ENCODE measurements at places on chromosomes 16 and 17.

DNA sequence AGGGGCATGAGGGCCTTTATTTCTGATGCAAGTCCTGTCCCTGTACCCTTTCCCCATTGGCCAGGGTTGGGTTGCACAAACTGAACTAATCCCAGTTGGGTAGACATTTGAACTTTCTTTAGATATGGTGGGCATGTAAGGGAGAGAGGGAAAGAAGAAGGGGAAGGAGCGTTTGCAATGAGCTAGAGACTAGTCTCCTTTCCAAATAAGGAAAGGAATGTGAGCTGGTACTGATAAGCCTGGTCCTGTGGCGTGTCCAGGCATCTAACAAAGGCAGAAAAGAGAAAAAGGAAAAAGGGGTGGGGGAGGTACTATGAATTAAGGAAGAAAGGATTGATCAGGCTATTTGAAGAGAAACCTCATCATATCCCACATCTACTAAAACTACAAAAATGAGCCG is 20.3 kb downstream of the CHMP6 start:
- no peak for DNase-seq

DNA sequence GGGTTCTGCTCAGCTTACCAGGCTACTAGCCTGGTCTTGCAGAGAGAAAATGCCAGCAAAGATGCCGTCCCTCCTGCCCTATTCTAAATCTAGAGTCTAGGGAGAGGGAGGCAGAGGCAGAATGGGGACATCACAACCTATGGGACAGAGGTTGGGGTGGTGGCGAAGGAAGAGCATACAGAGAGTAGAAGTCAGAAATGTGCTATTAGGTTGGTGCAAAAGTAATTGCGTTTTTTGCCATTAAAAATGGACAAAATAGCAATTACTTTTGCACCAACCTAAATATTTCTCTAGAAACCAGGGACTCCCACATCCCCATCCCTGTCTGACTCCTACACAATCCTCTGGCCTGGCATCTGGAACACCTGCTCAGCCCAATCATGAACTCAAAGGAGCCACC is 127.7 kb downstream of the GAS7 start:
- DNase-seq: no peak

DNA sequence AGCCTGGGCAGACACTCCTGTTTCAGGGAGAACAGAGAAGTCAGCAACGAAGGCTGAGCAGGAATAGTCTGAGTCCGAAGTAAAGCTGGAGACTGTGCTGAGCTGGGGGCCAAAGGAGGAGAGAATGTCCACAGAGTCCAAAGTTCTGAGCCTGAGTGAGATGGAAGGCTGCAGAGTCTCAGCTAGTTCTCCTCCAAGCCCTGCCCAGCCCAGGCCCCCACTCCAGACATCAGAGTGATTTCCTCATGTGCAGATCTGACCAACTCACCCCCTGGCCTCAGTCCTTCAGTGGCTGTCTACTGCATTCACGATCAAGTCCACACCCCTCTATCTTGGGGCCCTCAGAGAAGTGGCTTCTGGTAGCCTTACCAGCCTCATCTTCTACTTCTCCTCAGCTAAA is 21.6 kb downstream of the SLC13A5 start:
- DNase-seq: no peak

DNA sequence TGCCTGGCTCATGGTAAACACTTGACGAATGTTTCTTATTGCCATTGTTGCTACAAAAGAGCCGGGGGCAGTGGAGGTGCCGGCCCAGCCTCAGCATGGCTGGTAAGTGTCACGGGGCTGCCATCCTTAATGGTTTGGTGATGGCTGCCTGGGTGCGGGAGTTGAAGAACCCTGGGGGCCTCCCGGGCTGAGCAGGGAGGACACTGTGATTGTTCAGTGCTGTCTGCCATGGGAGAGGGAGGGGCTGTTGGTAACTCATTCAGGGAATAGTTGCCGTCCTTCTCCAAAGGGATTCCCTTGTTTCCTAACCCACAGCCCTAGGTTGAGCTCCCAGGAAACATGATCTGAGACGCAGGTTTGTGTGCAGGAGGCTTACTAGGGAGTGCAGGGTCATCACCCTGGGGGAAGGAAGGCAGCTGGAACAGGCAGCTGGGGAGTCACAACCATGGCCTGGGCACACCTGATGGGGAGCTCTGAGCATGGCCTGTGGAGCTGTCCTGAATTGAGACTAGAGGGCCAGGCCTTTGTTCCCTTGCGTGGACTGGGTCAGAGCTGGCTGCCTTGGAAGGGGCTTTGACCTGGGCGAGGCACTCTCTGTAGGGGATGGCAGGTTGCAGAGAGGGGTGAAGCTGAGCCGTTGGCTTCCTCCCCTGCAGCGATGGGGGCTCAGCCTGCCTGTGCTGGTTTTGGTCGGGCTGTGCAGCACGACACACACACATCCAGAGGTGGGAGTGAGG is 85.7 kb downstream of the PLCG2 start:
- DNase-seq: peak; percentile 13

- DNase-seq: no peak
These were observed 140.2 kb downstream of the TMEM132E start for GRCh38 chr17:34719569-34719968.

DNA sequence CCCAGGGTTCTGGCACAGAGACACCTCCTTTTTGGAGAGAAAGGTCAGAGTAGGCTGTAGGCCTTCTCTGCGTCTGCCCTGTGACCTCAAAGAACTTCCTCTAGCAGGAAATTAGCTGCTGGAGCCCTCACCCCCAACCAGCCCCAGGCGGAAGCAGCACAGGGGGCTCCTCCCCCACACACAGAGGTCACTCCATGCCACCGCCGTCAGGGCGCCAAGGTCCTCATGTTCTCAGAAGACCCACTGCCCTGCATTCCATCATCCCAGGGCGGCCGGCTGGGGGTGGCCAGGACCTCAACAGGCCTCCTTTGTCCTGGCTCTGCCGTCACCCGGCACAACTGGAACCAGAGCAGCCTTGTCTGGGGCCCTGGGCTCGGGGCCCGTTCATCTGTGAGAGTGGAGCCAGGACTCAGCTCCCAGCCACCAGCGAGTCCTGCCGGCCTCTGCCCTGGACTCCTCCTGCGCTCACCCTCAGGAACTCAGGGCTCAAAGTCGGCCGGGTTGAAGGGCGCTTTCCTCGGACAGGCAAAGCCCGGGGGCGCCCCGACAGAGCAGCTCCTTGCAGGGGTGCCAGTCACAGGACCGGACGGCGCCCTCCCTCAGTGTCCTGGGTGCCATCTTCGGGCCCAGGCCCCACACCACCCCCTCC is 1.2 kb downstream of the TMC6 start:
- DNase-seq: no peak

DNA sequence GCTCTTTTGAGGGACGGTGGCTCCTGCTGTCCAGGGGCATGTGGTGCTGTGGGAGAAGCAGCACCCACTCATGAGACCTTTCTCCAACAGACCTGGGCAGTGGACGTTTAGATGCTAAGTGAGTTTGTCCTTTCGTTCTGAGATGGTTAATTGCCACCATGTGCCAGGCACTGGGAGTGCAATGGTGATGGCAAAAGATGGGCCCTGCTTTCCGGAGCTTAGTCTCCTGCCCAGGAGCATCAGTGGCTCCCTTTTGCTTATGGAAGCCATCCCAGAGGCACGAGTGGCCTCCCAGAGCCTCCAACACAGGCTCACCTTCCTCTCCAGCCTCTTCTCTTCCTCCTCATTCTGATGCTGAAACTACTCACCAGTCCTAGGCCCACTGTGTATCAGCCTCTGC is 28.4 kb downstream of the CASKIN2 start:
- no peak for DNase-seq

- DNase-seq: no peak
These were observed 43.4 kb upstream of the SOX9 start for GRCh38 chr17:72077326-72077960.

DNA sequence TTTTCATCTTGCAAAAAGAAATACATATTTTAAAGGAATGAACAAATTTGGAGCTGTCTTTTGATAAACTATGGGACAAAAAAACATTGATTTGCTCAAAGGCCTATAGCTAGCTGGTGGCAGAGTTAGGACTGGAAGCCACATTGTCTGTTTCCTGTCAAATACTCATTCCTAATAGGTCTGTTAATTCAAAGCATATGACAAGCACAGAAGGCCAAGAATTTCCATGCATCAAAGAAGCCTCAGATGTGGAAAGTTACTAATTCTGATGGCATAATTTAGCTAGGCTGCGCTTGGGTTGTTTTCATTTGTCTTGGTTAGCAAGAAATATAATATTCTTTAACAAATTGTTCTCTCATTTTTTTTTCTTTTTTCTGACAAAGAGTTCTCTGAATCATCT is 98.0 kb downstream of the CDK5R1 start:
- DNase-seq: no peak

- peak; percentile 30 for DNase-seq
These were observed 128.5 kb downstream of the PARN start for GRCh38 chr16:14501331-14502255.

- DNase-seq: no peak
These were observed 8.0 kb downstream of the TBC1D24 start for GRCh38 chr16:2482708-2483534.

DNA sequence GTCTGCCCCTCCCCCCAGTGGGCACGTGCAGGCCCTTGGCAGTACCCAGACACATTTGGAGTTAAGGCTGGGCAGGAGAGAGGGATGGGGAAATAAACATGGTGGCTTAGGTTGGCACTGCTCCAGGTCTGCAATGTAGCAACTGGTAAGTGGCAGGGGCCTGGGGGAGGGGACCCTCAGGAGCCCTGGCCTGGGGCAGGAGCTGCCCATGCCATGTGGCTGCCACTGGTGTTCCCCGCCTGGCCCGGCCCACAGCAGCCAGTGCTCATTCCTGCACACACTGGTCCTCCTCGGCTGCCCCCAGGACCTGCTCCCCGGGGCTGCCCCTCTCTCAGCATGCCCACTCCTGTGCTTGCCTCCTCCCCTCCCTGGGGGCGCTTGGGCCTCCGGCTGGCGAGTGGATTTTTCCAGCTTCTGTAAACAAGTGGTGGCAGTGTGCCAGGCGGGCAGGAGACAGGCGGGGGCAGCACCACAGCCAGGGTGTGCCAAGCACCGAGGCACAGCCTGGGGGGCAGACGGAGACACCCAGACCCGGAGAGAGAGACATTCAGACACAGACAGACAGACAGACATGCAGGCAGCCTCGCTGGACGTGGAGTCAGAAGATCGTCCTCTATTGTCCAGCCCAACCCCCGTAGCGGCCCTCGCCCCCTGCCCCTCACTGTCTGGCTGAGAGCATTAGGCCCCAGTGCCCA is 9.4 kb downstream of the THRA start:
- DNase-seq: peak; percentile 72

GRCh38 chr17:73524941-73525679 is 119.1 kb downstream of the SDK2 start:
- no peak for DNase-seq

DNA sequence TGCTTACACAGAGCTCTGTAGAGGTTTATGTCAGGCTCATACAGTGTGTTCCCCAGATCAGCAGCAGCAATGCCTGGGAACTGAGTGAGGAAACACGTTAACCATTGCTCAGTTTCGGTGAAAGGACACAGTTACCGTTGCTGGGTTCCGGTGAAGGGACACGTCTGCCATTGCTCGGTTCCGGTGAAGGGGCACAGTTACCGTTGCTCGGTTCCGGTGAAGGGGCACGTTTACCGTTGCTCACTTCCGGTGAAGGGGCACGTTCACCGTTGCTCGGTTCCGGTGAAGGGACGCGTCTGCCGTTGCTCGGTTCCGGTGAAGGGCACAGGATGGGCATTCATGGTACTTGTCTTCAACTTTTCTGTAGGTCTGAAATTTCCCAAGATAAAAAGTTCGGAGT is 81.7 kb downstream of the MRM3 start:
- no peak for DNase-seq

- peak; percentile 58 for DNase-seq
These were observed 72.8 kb downstream of the SCNN1B start for GRCh38 chr16:23374721-23375510.

- no peak for DNase-seq
These were observed 245.9 kb downstream of the FTO start for GRCh38 chr16:53949715-53950410.

GRCh38 chr17:71232801-71233559 is 887.8 kb upstream of the SOX9 start:
- DNase-seq: no peak

DNA sequence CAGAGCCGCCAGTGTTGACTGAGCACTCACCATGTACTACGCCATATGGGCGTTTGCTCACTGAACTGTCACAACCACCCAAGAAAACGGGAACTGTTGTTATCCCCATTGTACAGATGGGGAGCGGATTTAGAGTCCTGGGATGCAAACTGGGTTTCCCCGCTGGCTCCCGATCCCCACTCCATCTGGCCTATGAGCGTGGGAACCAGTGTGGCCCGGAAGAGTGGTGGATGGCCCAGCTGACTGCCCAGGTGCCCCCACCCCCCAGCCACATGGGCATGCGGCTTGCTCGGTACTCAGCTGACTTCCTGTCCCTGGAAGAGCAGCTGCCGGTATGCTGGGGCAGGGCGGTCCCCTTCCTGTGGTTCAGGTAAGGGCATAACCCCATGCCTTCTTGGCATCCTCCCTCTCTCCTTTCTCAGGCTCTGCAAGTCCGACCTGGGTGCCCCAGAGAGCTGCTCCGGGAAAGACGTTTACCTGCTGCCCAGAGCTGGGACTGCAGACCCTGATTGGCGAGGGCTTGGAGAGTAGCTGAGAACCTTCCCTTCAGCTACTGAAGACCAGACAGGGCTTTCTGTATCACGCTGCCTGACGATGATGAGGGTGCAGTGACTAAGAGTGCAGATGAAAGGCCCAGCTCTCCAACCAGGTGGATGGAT is 16.2 kb downstream of the SOCS3 start:
- DNase-seq: no peak

- DNase-seq: no peak
These were observed 124.6 kb upstream of the TMEM97 start for GRCh38 chr17:28194382-28194781.

DNA sequence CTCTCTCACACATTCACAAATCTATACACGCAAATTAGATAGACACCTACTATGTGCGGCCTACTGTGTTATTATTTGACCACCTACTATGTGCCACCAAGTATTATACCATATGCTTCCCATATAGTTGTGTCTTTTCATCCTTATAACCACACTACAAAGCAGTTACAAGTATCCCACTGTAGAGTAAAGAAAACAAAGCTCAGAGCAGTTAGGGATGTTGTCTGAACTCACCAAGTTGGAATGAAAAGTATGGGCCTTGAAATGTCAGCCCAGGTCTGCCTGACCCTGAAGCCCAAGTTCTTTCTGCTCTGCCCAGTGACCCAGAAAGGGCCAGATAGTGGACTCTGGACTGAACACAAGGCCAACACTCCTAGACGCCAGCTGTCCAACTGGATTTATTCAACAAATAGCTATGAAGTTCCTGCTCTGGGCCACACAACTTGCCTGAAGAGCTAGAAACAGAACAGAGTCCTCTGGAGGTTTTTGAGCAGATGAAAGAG is 8.5 kb downstream of the KRT37 start:
- no peak for DNase-seq

DNA sequence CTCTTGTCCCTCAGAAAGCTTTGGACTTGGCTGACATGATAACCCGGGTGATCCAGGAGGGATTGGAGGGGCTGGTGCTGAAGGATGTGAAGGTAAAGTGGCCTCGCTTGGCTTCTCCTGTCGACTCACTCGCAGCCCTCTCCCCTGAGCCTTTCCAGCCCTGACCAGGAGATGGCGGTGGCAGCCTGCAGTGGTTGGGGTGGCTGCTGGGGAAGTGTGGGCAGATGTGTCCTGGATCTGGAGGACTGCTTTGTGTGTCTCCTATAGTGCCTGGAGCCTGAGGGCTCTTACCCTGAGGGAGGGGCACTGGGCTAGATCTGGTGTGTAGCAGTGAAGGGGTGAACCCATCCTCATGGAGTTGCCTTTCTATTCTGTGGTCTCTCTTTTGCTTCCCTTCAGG is 17.9 kb downstream of the LIG3 start:
- DNase-seq: peak; percentile 12

GRCh38 chr17:7445619-7445968 is 733 bp downstream of the CHRNB1 start:
- DNase-seq: peak; percentile 63

Data from NCI-H510A (cell line).